ENCODE measurements at places on chromosomes 11 and 22.

DNA sequence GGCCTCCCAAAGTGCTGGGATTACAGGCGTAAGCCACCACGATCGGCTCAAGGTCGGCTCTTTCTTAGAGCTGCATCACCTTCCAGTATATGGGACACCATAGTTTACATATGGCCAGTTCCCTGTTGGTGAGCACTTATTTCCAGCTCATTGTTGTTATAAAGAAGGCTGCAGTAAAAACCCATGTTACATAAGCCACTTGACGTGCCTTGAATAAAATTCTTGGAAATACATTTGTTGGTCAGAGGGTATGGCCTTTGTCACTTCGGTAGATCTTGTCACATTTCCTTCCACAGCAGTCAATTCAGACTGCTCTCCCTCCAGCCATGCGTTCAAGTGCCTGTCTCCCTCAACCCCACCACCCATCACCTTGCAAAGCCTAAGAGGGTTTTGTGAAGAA, 92.9 kb downstream of the PRR5L start:
- no peak for DNase-seq

DNA sequence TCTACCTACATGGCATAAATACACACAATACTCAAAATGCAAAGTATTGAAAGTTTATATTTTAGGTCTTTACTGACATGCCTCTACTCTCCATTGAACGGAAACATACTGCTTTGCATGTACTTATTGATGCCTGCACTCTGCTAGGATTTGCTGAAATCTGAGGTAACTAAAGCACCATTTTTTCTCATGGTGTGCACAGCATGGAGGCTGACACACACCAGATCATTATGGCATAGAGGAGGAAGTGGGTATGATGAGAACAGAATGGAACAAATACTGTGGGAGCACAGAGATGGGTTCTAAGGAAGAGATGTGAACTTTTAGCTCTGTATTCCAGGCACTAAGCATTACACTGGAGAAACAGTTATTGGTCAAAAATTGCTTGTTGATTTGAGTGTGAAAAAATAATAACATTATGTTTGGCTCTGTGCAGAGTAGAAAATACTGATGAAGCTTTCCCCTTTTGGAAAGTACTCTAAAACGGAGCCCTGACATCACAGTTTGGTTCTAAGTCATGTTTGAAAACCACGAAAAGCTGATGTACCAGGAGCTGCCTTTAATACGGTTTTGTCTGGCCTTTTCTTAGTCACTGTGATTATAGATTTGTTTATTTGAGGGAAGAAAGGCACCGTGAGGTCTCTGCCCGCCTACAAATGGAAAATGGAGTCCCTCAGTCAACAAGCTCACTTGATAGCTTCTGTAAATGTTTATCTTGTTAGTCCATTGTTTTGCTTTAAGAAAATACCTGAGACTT, 5.6 kb downstream of the OR52R1 start:
- no peak for DNase-seq

- DNase-seq, result no peak
Measured at GRCh38 chr11:4576880-4577279, 4.7 kb upstream of the OR52I2 start.

GRCh38 chr22:48144318-48144717, 1381.9 kb downstream of the TBC1D22A start:
- no peak for DNase-seq

DNA sequence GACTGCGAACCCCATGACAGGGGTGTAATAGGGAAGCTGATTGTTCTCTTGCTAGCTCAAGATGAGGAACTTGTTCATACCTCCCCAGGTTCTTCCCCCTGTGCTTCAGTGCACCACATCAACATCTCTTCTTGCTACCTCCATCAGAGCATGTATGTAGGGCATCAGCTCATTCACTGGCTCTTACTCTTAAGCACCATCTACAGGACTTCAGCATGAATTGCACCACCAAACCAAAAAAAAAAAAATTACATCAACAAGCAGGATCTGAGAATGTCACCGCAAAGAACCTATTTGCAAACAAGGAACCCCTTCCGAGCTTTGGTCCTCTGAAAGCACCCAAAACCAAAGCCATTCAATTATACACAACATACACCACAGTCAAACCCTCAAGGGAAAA, 2226.5 kb upstream of the RAG2 start:
- no peak for DNase-seq

GRCh38 chr11:120554766-120555432, 43.4 kb downstream of the GRIK4 start:
- no peak for DNase-seq

GRCh38 chr11:133082453-133082781, 449.9 kb downstream of the OPCML start:
- peak; percentile 13 for DNase-seq

DNA sequence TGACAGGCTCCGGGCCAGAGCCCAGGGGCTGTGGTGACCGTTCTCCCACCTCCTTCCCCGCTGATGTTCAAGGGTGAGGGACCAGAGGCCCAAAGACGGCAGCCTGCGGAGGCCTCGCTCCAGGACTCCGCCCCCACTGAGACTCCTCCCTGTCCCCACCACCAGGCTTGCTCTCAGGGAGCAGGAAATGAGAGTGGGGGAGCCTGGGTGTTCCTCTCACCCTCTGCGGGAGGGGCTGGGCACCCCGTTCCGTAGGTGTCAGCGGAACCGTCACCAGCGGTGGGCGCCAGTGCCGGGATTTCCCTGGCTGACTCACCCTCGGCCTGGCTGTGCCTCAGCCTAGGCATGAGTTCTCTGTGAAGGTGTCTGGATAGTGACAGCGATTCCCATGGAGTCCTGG, 15.7 kb downstream of the DAGLA start:
- DNase-seq, result peak; percentile 87

GRCh38 chr22:28939932-28940331, 56.6 kb downstream of the ZNRF3 start:
- DNase-seq, result no peak

- no peak for DNase-seq
Measured at GRCh38 chr11:75652936-75653335, 15.9 kb downstream of the MAP6 start.

DNA sequence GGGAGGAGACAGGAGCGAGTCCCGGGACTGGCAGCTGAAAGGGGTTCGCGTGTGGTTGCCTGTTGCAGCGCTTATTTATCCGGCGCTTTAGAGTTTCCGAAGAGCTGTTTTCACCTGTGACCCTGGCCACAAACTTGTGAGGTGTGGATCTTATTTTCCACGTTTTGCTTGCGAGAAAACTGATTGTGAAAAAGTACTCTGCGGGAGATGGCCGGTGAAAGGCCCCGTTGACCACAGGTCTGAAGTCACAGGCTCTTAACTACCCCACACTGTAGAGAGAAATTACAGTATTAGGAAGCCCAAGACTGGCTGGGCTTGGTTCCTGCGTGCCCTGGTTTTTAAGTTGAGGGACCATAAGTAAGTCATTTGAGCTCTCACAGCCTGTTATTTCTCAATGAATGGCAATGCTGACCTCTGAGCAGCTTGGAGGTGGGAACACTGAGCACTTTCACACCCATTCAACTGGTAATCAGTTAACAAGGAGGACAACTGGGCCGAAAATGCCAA, 379 bp upstream of the RAB38 start:
- no peak for DNase-seq

GRCh38 chr11:3380706-3381545, 2.0 kb upstream of the ZNF195 start:
- no peak for DNase-seq

GRCh38 chr11:4032097-4032496, 62.5 kb upstream of the RRM1 start:
- DNase-seq, result no peak

GRCh38 chr11:76119779-76120178, 86.5 kb downstream of the WNT11 start:
- DNase-seq, result no peak

- DNase-seq, result no peak
Measured at GRCh38 chr11:112292785-112293407, 32.2 kb upstream of the PLET1 start.

GRCh38 chr11:75349521-75350116, 1.8 kb downstream of the ARRB1 start:
- DNase-seq, result no peak

GRCh38 chr11:76782531-76783293, 444 bp upstream of the TSKU start:
- peak; percentile 30 for DNase-seq

GRCh38 chr22:38452373-38453065, 2.5 kb downstream of the KCNJ4 start:
- no peak for DNase-seq

- DNase-seq, result no peak
Measured at GRCh38 chr11:45880772-45881570, 4.5 kb upstream of the MAPK8IP1 start.

- DNase-seq, result no peak
Measured at GRCh38 chr11:12052676-12053605, 44.5 kb upstream of the DKK3 start.

- DNase-seq, result no peak
Measured at GRCh38 chr11:71355281-71355680, 92.9 kb downstream of the DHCR7 start.

GRCh38 chr22:39237318-39238100, 7.3 kb downstream of the PDGFB start:
- DNase-seq, result no peak

GRCh38 chr11:62116451-62116850, 7.4 kb upstream of the INCENP start:
- DNase-seq, result no peak

- DNase-seq, result no peak
Measured at GRCh38 chr11:94504689-94505293, 7.5 kb upstream of the C11orf97 start.

GRCh38 chr11:95913830-95914615, 9.9 kb downstream of the MTMR2 start:
- DNase-seq, result no peak

DNA sequence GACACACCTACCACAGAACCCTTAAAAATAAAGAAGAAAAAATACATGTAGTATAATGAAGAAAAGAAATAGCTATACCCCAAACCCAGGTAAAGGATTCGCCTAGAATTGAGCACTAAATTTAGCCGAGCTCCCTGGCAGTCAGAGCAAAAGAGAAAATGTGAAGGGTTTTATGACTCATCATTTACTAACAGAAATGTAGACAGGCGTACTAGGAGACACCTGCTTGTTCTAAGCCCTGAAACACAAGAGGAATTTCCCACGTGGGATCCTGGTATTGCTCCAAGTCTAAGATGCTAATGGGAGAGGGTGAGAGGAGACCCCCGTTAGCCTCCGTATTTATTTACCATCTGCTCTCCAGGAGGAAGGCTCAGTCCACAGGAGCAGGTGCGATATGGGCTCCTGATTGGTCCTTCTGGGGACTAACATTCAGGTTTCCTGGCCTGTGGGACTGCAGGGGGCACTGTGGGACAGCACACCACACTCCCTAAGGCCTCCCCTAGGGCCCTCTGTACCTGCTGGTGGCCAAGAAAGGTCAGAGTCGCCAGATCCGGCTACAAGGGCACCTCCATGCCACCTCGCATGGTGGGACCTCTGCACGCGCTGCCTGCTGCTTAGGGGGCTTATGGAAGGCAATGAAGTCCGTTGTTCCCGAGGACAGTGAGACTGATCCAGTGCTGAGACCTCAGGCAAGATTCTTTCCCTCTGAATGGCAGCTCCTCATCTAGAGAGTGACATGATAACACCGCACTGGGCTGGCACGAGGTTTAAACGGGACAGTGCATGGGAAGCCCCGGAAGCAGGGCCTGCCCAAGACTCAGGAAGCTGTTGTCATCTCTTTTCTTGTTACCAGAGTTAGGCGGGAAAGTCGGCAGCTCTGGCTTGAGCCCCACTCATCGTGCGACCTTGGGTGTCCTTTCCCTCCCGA, 25.8 kb downstream of the KCNC1 start:
- DNase-seq, result no peak

Data from stimulated activated CD4-positive, alpha-beta T cell treated with anti-CD3 and anti-CD28 coated beads, Interleukin-4, amount 100 ng/mL, for 4 hours (primary cell).